Hypothalamus (tissue), 51 donors: ENCODE measurements at places on chromosomes 4 and X.
A peak's percentile ranks its signal among the peaks of the same experiment; 100 is the strongest.

GRCh38 chr4:76072760-76073159 is 1.7 kb upstream of the ART3 start:
- DNase-seq = no peak

DNA sequence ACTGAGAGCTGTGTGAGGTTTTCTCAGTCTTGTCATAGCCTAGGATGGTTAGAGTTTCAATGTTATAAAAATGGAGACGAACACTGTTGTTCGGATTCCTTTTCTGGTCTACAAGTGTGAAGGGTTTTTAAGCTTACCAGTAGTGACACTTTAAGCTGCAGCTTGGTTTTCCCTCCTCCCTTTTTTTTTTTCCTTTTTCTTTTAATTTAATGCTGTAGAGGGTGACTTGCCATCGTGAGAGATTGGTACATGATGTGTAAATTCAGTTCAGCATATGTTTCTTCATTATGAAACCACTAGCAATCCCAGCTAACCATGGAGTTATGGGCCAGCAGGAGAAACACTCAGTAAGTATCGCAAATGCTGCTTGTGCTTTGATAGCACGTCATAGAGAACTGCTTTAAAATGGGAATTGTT is 165.0 kb downstream of the RAPGEF2 start:
- DNase-seq = no peak

DNA sequence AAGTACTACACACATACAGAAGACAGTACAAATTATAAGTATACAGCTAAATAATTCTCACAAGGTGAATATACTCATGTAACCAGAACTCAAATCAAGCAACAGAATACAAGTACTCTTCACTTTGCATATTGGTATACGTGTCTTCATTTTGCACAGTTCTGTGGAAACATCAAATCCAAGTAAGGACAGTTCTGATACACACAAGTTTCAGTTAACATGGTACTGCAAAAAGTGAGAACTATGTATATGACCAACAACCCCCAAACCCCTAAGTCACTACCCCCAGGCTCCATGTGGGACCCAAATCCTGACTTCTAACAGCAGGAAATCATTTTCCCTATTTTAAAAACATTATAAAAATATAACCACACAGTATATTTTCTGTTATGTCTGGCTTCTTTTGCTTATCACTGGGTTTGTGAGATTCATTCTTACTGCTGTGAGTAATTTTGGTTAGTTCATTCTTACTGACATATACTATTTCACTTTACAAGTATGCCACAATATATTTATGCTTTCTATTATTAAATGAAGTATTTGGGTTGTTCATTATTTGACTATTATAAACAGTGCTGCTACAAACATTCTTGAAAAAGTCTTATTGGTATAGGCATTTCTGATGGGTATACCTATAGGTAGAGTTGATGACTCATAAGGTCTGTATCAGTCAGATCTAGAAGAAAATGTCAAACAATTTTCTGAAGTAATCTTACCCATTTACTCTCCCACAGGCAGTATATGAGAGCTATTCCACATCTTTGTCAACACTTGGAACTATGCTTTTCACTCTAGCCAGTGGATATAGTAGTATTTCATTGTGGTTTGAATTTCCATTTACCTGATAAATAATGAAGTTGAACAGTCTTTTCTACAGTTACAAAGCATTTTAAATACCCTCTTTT is 47.0 kb downstream of the SCLT1 start:
- no peak for DNase-seq

- DNase-seq = no peak
Observed at GRCh38 chr4:137226900-137227299, 305.4 kb downstream of the PCDH18 start.

DNA sequence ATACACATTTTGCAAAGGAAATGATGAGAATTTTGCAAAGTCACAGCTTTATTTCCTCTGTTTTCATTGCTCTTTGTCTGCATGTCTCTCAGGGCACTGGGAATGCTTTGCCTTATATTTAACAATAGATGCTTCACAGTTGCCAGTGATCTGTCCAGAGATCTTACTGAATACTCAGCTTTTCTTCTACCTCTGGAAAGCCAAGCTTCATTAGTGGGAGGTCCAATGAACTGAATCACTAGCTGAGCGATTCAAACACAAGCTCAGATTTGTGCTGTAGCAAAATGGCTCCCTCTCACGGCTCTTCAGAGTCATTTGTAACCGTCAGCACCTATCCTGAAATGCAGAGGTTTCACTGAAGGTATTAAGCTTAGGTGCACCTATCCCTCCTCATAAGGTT is 138.9 kb downstream of the DCLK2 start:
- no peak for DNase-seq

- no peak for DNase-seq
Observed at GRCh38 chrX:100895365-100896075, 21.4 kb upstream of the NOX1 start.

DNA sequence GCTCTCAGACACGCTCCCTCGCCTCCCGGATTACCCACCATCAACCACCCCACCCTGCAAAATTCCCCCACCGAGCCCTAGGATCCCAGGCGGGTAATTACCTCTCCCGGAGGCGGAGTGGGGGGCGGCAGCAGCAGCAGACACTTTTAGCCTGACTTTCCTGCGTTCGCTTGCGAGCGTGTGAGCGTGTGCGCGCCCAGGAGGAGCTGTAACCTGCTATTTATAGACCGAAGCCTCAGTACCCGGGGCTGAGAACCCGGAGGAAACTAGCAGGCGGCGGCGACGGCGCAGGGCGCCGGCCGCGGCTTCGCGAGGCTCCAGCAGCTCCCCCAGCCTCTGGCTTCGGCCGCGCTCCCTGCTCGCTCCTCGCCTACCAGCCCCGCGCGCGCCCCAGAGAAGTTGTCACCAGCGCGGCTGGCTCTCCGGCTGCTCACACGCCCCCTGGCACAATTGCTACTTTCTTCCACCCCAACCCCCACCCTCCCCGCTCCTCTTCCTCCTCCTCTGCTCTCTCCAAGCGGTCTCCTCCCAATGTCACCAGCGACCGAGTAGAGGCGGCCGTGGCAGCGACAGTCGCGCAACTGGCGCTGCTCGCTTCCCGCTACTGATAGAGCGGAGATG is at the start of gene INPP4B:
INPP4B (minus strand) TSS at position 194 of the 621 bp plus-strand sequence.
- DNase-seq = peak; percentile 75

- DNase-seq = no peak
Observed at GRCh38 chr4:141339966-141340365, 119.3 kb downstream of the ZNF330 start.

GRCh38 chr4:48341776-48342605 is 662 bp downstream of the SLAIN2 start:
- no peak for DNase-seq

- no peak for DNase-seq
Observed at GRCh38 chr4:113846433-113846832, 84.9 kb upstream of the CAMK2D start.

GRCh38 chr4:186068581-186069348 is at the start of gene TLR3:
Gene TLR3 (plus strand): TSS chr4:186069156. CDS start chr4:186076620, 7,464 bp downstream.
- no peak for DNase-seq
